ENCODE measurements at places on chromosomes 4 and X. TPM values are rescaled to one million over a fixed set of nuclear protein-coding genes. Genes with fewer than 3 reads are reported as not detected.

DNA sequence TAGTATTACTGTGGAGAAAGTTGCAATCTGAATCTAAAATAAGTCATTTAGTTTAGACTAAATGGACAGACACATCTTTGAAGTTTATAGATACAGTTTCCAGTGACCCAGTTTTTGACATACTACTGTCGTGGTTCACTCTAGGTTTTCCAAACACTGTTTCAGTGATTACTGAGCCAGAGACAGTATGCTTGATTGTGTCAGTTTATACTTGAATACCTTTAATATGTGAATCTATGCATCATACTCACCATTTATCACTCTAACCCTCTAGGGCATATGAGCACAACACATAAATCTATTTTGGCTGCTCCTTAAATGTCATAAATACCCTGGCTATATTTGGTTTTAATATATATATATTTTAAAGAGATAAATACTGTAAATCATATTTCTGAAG lies 173.5 kb downstream of the GRID2 start:
- DNase-seq, result no peak

- no peak for DNase-seq
Measured at GRCh38 chr4:101192244-101192643, 155.1 kb downstream of the PPP3CA start.

- DNase-seq, result no peak
Measured at GRCh38 chrX:21427086-21427485, 52.9 kb downstream of the CNKSR2 start.

DNA sequence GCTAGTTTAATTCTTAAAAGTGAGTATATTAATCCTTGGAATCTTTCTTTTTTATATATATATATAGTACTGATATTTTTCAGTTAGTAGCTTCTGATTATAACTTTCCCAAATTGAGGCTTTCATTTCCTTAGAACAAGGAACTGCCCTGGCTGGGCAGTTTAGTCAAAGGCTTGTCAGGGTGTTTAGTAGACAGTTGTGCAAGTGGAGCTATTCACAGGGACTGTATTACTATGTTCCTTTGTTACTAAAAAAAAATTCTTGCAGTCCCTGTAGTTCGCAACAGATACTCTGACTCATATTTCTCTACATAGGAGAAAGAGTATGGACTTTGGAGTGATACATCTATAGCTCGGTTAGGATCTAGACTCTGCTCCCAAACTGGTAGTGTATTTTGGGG lies 20.8 kb downstream of the USO1 start:
- DNase-seq, result no peak

GRCh38 chr4:146004730-146005129 lies 66.1 kb upstream of the ZNF827 start:
- no peak for DNase-seq

GRCh38 chrX:150774798-150775568 lies 81.8 kb downstream of the MTMR1 start:
- DNase-seq, result no peak

DNA sequence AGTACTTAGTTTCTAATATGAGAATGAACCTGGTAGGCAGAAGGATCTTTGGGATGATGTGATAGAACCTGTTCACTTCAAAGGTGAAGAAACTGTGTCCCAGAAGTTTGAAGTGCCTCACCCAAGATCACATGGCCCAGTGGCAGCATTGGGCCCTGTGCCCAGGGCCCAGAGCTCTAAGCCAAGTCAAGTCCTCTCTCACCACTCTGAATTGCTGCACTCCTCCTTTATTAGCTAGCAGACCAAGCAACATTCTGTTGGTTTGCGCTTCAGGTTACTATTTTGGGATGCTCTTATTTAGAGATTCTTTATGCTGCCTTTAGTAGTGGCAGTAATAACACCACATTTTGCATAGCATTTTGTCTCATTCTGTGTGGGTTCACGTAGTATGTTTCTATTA lies 82.7 kb downstream of the PARM1 start:
- no peak for DNase-seq

DNA sequence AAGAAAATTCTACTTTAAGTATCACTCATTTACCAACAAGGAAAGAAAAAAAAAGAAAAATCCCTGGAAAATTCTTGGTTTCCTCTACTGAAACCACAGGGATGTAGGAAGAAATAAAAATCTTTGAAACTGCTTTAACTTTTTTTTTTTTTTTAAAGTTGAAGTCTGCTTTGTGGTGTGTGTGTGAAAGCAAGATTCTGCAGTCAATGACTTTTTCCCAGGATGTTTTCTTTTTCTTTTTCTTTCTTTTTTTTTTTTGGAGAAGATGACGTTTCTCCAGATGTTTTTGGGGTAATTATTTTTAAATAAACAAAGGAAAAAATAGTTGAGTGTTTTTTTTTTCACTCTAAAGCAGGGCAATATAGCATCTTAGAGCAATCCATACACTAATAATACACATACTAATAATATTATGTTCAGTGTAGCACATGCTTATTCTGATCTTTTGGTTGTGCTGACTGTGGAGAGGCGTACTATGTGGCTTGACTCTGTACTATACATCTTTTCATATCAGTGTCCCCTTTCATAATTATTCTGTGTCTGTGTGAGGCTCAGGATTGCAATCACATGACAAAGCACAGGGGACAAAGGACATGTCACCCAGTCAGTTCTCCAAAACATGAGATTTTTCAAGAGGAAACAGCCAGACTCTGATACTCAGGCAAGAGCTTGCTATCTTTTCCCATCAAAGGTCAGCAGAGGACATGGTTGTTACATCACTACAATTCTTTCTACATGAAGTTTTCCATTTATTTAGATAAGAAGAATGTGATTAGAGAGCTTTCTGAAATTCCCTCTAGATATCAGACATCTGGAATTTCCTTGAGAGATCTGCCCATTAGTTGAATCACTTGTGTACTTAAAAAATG lies 111.0 kb downstream of the PDE5A start:
- no peak for DNase-seq

DNA sequence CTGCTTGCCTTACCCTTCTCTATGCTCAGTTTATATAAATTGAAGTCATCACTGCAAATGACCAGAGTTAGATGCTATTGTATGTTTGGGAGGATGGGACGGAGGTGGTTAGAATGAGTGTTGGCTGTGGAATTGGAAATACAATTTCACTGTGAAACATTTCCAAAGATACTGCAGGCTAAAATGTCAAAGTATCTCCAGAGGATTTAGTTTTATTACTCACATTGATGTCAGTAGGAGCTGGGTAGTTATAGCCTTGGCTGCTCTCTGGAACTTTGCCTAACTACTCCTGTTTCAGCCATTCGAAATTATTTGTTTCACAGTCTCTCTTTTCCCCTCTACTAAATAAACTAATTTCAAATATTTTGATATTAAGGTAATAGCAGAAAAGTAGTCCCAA lies 92.6 kb upstream of the PPP3CA start:
- DNase-seq, result no peak

DNA sequence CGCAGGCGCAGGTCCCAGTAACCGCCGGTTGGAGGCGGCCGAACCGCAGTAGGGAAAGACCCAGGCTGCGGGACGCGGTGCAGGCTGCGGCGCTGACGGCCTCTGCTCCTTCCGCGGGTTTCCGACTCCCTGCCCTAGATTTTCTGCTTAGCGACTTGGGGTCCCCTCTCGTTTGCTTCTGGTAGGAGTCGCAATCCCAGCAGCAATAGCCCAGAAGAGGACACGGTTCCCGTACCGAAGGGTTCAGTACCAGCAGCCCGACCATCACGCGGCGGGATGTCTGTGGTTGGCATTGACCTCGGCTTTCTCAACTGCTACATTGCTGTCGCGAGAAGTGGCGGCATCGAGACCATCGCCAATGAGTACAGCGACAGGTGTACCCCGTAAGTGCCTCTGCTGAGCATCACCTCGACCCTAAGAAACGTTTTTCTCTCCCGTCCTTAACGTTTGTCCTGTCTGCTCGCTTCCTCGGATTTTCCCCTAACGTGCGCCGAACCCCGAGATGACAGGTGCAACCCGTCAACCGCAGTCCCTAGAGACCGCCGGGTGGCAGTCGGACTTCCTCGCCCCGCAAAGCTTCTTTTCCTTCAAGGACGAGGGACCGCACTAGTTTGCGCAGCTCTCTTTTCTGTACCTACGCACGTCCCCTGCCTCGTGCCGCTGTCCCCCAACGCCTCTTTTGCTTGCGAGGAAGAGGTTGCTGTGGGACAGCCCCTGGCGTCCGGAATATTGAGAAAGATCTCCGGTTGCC lies at the start of gene HSPA4L:
Gene HSPA4L, plus strand, starts transcription at position 48 of the 751 bp plus-strand sequence. Its CDS starts 229 bp downstream, at position 277.
- DNase-seq, result peak; percentile 23

GRCh38 chr4:43607827-43608461 lies 715.4 kb downstream of the GRXCR1 start:
- no peak for DNase-seq

PAGE2 gene
- not detected for polyA plus RNA-seq

CDKL2 gene
- polyA plus RNA-seq, result 14.6 TPM
